COLO829 (cell line): ENCODE measurements at places on chromosomes 12 and 14.

- DNase-seq = no peak
These were observed 101.5 kb downstream of the ELK3 start for GRCh38 chr12:96295532-96296160.

- DNase-seq = no peak
These were observed 84.3 kb upstream of the NCOR2 start for GRCh38 chr12:124651516-124652273.

DNA sequence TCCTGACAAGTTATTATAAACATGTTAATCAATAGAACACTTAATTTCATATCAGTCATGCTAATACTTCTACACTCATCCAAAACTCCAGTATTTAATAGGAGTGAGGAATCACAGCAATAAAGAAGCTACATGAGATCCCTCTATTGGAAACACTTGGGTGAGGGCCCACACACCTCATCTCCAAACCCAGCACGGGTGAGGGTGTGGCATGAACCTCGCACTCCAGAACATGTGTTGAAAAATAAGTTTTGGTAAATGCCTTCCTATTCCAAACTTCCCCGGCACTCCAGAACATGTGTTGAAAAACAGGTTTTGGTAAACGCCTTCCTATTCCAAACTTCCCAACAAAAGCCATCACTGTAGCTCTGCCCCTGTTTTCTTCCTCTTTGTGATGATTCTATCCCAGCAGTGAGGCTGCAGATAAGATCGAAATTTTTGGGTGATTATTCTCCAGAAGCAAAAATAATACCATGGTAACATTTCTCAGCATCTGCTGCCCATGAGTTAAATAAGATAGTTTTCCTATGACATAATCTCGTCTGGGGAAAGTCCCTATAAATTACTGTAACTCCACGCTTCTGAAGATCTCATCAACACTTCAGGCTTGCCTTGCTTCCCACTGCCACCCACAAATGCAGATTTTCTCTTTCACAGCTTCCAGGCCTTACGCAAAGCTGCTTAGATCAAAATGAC lies 24.4 kb upstream of the PTPRB start:
- DNase-seq = no peak

DNA sequence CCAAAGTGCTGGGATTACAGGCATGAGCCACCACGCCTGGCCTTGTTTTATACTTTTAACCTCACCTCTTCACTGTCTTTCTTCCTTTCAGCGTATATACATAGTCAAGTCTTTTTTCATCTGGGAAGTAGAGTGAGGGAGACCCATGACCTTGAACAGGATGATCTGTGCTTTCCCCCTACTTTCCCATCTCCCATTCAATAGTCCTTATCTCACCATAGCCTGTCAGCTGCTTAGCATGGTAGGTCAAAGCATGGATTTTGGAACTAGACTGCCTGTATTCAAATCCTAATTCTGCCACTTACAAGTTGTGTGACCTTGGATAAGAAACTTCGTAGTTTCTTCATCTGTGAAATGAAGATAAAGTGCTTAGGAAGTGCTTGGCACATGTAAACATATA lies 96.4 kb upstream of the MON2 start:
- DNase-seq = no peak

DNA sequence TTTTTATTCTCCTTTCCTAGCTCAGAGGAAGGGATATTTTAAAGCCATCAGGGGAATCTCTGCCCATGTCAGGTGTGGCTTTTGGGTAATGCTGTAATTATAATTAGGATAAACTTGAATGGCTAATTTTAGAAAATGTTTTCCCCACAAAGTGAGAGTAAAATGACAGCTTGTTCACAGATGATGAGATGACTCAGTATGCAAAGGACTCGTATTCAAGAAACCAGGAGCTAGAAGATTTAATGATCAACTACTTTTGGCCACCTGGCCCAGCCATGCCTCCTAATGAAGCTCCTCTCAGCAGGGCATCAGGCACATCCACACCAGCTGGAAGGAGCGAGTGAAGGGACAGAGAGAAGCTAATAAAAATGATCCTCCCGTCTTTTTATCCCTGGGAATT lies 29.0 kb upstream of the PLEKHG7 start:
- no peak for DNase-seq

GRCh38 chr14:75514673-75515628 lies 7.3 kb upstream of the BATF start:
- no peak for DNase-seq

DNA sequence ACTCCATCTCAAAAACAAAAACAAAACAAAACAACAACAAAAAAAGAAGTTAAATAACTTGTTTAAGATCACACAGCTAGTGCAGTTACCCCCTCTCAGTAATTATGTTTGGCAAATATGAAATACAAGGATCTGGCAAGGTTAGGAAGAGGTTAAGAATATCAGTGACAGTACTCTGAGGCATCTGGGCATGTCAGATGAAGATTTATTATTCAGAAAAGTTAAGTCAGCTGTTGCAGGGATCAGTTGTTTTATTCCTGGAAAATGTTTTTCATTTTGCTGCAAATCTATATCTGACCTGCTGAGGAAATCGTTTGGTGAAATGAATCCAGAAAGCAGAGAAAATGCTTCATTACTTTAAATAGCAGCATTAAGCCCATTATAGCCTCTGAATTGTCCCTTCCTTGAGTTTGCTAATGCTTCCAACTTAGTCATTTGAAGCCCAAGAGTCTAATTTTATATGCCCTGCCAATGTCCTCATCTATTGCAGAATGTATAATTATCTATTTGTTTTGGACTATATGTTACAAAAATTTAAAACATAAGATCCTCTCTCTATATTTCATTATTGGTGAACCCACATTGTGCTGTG lies 8.1 kb downstream of the GPX2 start:
- DNase-seq = no peak

DNA sequence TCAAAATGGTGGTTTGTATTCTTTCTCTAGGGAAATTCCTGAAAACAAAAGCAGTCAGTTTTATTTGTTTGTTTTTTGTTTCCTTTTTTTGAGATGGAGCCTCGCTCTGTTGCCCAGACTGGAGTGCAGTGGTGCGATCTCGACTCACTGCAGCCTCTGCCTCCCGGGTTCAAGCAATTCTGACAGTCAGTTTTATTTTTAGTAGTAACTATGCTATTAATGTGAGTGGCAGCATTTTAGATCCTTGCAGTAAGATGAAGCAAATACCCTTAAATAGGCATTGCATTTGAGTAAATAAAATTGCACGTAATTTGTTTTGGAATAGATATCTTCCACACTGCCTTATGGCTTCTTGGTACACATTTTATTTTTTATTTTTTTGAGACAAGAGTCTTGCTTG lies 23.6 kb downstream of the YY1 start:
- DNase-seq = no peak

DNA sequence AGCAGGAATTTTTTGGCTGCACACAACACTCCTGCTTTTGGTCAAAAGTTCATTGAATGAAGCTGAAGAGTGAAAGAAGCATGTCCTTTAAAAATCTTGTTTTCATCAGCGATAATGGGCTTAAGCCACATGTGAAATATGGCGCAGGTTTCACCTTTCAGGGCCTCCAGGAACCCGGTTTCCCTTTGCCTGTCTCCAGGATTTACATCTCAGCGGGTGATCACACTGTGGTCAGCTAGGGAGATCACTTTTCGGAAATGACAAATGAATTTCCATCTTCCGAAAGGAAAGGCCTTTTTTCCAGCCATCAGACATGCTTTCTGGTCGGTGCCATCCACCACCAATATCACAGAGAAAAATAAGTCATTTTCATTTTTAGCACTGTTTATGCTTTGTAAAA lies 727.1 kb upstream of the TBX3 start:
- DNase-seq = no peak

DNA sequence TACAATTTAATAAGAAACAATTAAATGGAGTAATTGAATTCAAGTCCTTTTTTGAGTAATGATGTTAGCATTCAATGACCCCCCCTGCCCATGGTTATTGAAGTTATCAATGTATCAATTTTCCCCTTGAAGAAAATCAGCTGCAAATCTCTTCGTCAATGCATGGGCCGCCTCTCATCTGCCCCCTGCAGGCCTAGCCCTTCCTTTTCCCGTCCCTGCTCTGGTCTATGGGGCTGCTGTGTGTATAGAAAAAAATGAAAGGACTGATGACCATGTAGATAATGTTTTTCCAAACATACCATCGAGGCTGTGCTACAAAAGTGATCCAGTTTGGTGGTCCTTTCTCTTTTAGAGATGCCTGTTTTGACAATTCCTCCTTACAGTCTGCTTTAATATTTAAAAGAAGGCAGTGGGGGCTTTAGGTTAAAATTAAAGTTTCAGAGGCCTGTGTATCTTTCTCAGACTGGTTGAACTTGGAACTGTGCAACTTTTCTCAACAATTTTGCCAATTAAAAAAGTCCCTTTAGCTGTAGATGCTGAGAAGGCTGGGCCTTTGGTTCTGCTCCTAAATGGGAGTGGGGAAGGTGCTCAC lies 98.4 kb downstream of the APAF1 start:
- DNase-seq = no peak

- no peak for DNase-seq
These were observed 1.7 kb upstream of the LRP1 start for GRCh38 chr12:57126561-57126960.

DNA sequence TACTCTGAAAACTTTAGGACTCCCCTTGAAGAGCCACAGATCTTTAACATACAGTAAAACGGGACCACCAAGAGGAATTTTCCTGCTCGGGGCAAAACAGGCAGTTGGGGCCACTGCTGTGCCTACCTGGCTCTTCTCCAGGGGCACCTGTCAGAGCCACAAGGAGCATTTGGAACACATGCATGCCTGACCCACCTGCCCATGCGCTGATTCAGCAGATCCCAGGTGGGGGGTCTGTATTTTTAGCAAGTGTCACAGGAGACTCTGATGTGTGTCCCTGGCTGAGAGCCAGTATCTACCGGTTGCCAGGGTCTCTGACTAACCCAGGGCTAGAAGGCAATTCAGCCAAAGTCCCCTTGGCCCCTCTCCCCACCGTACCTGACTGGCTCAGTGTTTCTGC lies 6.5 kb downstream of the CTDSP2 start:
- DNase-seq = no peak

DNA sequence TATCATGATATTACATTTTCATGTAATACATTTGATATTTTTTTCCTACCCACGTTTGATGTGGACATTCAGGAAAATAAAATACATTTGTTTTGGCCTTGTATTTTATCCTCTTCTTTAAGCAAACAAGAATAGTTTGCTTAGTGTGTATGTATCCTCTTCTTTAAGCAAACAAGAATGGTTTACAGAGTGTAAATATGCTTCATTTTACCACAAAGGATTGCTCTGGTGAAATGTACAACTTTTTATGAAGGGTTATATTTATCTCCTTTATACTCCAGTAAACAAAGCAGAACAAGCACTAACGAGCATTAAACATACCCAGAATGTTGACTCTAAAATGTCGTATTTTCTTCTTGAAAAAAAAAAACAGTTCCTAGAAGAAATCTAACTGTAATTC lies 244.7 kb downstream of the KCNH5 start:
- DNase-seq = no peak

DNA sequence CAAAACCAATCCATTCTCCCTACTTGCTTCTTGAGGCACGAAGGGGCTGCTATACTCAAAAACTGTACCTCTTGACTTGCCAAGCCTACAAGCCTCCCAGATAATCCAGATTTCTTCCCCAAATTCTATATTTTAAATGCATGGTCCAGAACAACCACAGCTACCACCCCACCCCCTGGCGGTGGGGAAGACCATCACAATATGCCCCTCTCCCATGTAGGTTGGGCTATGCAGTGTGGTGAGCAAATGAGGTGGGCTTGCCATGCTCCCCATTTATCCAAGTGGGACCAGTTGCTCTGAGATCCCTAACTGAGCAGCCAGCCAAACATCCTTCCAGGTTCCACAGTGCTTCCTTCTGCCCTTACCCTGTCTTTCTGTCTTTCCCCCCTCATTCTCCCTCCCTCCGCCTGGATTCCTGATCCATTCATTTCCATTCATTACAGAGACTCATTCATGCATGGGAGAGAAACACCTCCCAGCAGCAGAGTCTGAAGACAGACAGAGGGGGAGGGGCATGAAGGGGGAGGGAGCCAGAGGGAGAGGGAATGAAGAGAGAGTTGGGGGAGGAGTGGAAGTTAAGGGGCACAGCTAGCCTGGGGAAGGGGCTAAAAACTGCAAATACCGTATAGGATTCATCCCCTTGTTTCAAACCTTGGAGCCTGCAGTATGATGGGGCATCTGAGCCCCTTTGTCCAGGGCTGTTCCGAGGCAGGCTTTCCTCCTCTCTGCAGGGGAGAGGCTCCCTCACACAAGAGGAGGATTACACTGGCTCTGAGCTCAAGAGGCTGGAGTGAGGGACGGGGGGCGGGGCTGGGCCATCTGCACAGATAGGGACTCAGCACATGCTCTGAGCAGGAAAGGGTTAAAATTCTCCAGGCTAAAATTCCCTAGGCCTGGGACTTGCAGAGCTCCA lies 4.4 kb downstream of the ZNF219 start:
- DNase-seq = peak; percentile 79

GRCh38 chr12:84969226-84969625 lies 56.6 kb upstream of the SLC6A15 start:
- DNase-seq = no peak

DNA sequence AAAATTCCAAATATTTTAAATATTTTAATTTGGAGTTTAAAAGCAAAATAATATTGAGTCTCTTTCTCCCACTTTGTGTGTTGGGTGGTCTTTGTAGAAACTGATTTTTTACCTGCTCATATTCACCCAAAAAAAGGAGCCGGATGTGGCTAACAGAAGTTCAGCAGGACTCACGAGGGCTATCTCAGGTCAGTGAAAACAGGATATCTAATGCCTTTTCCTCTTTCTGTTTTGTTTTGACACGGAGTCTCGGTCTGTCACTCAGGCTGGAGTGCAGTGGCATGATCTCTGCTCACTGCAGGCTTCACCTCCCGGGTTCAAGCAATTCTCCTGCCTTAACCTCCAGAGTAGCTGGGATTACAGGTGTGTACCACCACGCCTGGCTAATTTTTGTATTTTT lies 30.8 kb downstream of the COA8 start:
- no peak for DNase-seq

DNA sequence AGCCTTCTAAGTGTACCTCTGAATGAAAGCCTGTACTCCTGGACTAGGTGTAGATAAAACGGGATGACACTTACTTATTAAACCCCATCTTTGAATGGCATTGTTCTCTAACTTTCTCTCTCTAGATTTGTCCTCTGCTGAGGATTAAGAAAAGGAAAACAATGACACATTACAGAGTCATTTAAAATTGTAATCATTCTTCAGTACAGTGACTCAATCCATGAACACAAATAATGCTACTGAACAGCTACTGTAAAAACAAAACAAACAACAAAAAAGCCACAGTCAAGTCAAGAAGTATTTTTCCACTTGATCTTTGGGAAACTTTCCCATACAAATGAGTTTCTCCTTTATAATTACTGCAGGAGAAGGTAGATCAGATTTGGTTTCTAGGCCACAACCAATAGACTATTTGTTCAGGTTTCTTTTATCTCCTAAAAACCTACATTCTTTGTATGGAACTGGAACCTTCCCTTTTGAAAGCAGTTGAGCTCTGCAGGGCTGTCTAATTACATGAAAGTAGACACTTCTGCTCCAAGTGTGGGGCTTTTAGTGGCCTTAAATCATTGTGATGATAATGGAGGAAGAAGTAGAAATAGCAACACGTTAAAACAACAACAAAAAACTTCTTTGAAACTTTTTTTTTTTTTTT lies 219.1 kb downstream of the ESR2 start:
- DNase-seq = no peak

GRCh38 chr14:71523630-71524319 lies 408.5 kb upstream of the RGS6 start:
- no peak for DNase-seq

- no peak for DNase-seq
These were observed 16.2 kb downstream of the MAPKAPK5 start for GRCh38 chr12:111858186-111858585.

- DNase-seq = no peak
These were observed 98.5 kb upstream of the RASSF8 start for GRCh38 chr12:25859976-25860375.
